Activated naive CD8-positive, alpha-beta T cell treated with anti-CD3 and anti-CD28 coated beads, Interleukin-2, amount 50 U/mL, for 16 hours (primary cell): ENCODE measurements at places on chromosomes 12 and 14.
A peak's percentile ranks its signal among the peaks of the same experiment; 100 is the strongest.

- DNase-seq, result no peak
These were observed 42.0 kb downstream of the RIN3 start for GRCh38 chr14:92555465-92556111.

DNA sequence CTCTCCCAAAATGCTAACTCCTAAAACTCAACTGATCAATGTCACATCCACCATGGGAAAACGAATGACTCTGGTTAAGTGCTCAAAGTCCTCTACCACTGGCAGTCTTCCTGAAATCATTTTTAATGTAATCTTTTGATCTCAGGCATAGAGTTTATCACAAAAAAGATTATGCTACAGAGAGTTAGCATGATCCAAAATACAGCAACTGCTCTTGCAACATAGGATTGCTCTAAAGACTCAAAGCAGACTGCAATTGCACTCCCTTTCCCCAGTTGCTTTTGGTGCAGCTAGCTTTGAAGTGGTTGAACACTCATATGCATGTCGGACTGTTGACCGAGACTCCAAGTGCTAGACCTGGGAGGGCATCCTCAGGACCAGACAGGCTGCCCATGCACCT, 109.3 kb downstream of the C12orf42 start:
- no peak for DNase-seq

GRCh38 chr14:94850309-94851211, 80.6 kb upstream of the GSC start:
- no peak for DNase-seq

DNA sequence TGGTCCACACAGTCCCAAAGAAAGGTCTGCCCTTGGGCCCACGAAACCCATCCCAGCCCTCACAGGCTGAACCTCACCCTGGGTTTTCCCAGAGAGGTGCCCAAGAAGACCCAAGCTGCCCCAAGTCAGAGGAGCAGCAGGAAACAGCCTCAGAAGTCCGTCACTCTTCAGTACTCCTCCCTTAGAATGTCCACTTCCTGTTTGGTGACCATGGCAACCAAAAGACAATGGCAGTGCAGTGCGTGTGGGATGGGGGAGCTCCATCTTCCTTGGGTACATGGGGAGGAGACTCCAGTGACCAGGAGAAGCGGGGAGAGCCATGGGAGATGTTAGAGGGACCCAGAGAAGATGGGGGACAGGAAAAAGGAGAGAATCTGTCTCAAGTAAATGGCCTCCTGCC, 11.3 kb downstream of the SELPLG start:
- no peak for DNase-seq

DNA sequence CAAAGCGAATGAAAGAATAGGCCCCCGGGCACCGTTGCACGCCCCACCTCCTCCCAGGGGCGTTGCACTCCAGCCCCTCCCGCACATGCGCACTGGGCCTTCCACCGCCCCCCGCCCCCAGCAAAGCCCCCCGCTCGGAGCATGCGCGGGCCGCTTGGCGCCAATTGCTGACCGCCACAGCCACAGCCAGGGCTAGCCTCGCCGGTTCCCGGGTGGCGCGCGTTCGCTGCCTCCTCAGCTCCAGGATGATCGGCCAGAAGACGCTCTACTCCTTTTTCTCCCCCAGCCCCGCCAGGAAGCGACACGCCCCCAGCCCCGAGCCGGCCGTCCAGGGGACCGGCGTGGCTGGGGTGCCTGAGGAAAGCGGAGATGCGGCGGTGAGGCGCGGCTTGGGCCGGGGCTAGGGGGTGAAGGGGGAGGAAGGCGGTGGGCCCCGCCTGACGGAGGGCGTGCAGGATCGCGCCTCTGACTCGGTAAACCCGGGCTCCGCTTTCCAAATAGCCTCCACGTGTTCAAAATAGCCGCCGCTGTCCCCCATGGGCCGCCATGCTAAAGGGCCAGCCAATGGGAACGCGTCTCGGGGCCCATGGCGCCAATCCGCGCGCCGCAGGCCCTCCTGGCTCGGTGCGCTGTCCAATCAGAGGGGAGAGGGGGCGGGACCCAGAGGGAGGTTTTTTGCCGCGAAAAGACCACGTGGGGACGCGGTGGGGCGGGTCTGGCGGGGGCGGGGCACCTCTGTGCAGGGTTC, at the start of gene UNG:
Gene UNG (plus strand): TSS at position 163 of the 748 bp plus-strand sequence. CDS start 83 bp downstream, at position 246.
- DNase-seq, result peak; percentile 96

DNA sequence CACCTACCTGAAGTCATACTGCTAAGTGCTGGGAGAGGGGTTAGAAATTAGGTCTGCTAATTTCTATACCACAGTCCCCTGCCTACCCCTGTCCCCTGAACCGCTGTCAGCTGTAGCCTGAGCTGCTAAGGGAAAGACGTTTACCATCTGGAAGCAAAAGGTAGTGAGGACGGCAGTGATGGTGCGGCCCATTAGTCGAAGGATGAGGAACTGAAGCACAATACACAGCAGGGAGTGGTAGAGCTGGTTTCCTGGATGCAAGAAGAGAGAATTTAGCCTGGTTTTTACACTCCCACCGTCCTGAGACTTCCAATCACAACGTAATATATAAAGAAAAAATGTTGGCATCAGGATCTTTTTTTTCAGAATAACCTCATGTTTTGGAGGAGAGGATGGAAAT, 11.8 kb downstream of the EMG1 start:
- no peak for DNase-seq

- no peak for DNase-seq
These were observed 34.6 kb downstream of the ADGRD1 start for GRCh38 chr12:130988261-130988660.

GRCh38 chr14:71739273-71739990, 192.8 kb upstream of the RGS6 start:
- no peak for DNase-seq
